ENCODE measurements at places on chromosomes 5 and 9.
A peak's percentile ranks its signal among the peaks of the same experiment; 100 is the strongest.

GRCh38 chr5:54720341-54720740 lies 202.8 kb downstream of the SNX18 start:
- peak; percentile 38 for DNase-seq

DNA sequence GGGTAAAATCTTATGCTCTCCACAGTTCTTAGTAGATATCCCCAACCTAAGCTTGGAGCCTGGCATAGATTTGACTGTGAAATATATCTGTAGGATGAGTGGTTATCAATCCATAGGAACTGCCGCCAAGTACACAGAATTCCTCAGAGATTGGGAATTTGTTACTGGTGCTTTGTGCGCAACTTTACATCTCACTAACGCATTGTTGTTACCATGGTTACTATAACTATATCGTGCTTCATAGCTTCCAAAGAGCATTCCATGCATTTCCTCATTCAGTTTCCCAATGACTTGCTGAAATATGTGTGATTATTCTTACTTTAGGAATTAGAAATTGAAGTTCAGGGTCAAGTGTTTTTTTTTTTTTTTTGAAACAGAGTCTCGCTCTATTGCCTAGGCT lies 9.5 kb upstream of the GGTA1 start:
- no peak for DNase-seq

DNA sequence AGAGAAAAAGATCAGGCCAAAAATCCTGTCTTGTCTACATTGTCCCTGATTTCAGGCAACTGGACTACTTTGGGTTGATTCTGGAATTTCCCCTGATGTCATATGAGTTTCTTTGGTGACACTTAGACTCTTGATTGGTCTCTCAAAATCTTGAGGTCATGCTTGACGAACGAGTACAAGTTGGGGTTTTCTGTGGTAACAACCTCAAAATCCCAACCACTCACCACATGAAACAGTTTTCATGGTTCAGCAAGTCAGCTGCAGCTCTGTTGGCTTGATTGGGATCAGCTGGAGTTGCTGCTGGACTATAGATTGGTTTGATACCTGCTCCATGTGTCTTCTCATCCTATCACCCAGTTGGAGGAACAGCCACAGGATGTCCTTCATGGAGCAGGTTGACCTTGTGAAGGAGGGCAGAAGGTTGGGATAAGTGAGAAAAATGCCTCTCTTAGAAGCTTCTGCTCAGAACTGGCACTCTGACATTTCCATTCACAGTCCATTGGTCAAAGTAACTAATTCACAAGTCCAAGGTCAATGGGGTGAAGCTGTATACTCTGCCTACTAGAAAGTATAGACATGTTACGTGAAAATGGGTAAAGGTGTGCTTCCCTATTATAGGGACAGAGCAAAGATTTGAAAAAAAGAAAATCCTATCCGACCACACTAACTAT lies 284.5 kb downstream of the SH3GL2 start:
- DNase-seq, result no peak

DNA sequence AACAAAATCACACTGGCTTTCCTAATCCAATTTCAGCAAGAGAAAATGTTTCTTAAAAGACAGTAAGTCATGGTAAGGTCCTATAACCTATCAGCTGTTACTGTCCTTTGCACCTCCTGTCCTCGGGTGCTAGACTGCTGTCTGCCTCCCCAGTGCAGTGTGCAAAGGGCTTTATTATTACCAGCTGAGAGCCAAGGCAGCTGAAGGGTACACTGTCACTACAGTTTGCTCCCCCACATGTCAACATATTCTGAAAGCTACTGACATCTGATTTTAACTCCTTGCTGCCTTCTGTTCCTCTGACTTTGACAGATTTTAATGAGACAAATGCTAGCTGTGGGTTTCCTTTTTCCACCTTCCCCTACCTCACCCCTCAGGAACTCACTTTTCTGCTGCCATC lies 389.4 kb upstream of the SLC24A2 start:
- DNase-seq, result no peak

Measured in A172 (cell line).